ENCODE measurements at places on chromosomes 7 and 10.

DNA sequence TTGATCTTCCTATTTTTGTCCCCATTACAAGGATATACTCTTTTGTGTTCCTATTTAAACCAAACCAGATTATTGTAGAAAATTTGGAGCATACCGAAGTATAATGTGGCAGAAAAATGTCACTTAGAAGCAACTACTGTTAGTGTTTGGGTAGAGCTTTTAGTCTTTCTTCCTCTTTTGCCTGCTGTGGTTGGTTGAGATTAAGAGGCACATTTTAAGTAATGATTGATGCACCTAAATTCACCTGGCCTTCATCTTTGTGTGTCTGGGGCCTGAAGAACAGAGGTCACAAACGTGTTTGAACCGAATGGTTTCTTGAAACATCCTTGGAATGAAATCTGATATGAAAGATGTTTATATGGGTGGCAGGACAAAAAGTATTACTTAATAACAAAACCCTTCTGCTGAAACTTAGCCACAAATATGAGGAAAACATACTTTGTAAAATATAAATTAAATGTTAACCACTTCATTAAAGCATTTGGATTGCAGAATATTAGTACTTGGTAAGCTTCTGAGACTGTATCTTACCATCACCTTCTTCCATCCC is 2.6 kb downstream of the BPGM start:
- DNase-seq: no peak

GRCh38 chr7:131338173-131338572 is 10.5 kb downstream of the MKLN1 start:
- no peak for DNase-seq

DNA sequence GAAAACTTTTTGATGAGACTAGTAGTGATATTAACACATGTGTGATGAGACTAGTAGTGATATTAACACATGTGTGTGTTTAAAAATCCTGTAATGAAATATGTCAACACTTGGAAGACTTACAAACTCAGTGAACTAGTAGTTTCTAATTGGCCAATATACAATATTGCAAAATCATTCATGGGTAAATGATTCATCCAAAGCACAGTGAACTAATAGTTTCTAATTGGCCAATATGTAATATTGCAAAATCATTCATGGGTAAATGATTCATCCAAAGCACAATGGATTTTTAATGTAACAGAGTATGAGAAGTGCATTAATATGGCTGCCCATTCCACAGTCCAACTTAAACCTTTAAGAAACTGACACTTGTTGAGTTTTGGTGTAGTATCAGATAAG is 77.8 kb downstream of the ATAD1 start:
- DNase-seq: peak; percentile 81

- no peak for DNase-seq
Measured at GRCh38 chr7:70621954-70622600, 509.9 kb upstream of the GALNT17 start.

DNA sequence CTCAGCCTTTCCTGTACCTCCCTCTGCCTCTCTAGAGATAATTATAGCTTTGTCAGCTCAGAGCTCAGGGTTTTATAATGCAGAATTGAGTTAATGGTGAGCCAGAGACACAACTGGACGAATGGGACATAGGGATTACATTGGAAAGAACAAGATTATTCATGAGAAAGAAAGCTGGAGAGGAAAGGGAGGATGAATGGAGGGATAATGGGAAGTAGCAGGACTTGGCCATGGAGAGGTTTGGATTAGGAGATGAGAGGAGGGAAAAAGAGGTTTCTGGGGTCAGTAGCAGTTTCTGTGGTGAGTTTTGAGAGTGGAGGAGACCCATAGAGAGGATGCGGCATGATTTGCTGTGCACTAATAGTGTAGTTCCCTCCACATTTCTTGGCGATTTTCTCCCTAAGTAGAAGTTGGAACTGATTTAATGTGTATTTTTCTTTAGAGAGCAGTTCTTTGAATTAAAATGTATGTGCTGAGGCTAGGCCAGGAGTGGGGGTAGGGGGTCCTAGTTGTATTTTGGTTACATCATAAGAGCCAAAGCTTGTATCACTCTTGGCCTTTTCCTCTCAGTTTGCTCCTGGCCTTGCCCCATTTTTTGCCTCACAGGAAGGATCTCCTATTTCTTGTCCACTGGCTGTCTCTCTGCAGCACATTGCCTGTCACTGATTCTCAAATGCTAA is 107.4 kb downstream of the MKX start:
- no peak for DNase-seq
